ENCODE measurements at places on chromosomes 1 and 21.

GRCh38 chr1:95369985-95370690 lies 136.1 kb downstream of the RWDD3 start:
- no peak for DNase-seq

DNA sequence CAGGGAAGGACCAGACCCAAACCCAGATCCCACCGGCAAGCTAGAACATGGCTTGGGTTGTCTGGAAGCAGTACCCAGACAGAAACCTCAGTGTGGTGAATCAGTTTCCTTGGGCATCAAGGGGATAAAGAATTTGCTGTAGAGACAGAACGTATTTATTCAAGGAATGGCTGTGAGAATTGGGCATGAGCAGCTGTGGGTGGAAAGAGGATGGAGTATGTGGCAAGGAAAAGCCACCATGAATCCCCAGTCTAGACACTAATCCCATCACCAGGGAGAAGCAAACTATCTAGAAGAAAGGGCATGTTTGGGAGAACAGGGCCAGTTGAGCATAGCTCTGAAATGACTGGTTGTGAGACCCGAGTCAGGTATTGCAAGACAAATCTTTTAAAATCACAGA lies 109.2 kb downstream of the TOMM20 start:
- DNase-seq, result no peak

GRCh38 chr1:22315315-22316078 lies 136.2 kb upstream of the ZBTB40 start:
- no peak for DNase-seq

GRCh38 chr1:113786069-113786468 lies 26.2 kb downstream of the RSBN1 start:
- no peak for DNase-seq

- DNase-seq, result no peak
These were observed 30.8 kb downstream of the MRPL37 start for GRCh38 chr1:54230507-54231339.

- DNase-seq, result no peak
These were observed 7.5 kb downstream of the CLDN14 start for GRCh38 chr21:36472377-36472776.

- no peak for DNase-seq
These were observed 4.2 kb downstream of the PTGFRN start for GRCh38 chr1:116913941-116914340.
